ENCODE measurements at places on chromosomes 4 and X.
A peak's percentile ranks its signal among the peaks of the same experiment; 100 is the strongest.

DNA sequence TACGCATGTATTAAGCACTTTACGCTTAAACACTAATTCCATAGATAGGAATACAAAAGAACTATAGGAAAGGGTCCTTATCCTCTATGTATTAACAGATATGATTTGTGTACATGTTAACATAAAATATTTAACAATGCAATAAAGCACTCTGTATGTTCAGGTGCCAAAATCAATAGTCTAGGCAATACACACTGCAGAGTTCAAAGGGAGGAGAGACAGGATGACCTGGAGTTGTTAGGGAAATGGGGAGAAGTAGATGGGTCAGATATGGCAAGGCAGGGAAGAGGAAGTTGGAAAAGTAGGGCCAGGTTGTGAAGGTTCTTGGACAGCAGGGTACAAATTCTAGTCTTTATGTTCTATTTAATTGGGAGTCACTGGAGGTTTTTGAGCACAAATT, 2.9 kb downstream of the SGCB start:
- no peak for DNase-seq

- peak; percentile 48 for DNase-seq
Observed at GRCh38 chrX:20530406-20530921, 263.8 kb upstream of the RPS6KA3 start.

- DNase-seq = peak; percentile 46
Observed at GRCh38 chr4:129446074-129446473, 350.1 kb downstream of the C4orf33 start.

- DNase-seq = no peak
Observed at GRCh38 chr4:40918330-40918729, 168.6 kb downstream of the NSUN7 start.

DNA sequence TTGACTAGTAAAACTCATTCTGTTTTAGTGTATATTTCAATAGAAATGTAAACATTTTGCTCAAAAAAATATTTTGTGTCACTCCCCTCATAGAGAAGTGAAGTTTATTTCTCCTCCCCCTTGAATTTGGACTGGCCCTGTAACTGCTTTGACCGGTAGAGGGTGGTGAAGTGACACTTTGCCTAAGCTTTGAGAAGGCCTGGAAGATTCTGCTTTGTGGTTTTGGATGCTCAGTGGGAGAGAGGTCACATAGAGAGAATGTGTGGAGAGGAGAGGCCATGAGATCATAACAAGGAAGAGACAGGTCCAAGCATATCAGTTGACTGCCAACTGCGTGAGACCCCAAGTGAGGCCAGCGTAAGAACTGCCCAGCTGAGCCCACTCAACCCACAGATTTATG, 19.1 kb upstream of the ARX start:
- no peak for DNase-seq

GRCh38 chr4:127229855-127230608, 402.7 kb upstream of the INTU start:
- DNase-seq = no peak

GRCh38 chr4:18930487-18930886, 908.9 kb upstream of the LCORL start:
- no peak for DNase-seq

GRCh38 chr4:92236877-92237276, 66.9 kb upstream of the GRID2 start:
- DNase-seq = no peak

DNA sequence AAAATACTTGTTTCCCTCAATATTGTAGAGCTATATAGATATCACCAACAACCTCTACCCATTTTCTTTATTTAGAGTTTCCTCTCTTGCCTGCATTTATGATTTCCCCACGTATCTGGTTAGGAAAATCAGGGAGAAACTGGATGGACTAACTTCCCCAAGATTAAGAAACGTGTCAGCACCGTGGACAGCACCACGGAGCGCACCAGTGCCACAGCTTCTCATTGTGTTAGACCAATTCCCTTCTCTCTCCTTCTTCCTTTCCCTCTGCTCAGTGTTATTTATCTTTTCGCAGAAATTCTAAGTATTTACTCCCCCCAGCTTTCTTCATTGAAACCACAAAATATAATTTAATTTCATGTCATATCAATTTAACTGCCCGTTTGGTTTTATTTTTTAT, 568.6 kb upstream of the BOD1L1 start:
- peak; percentile 58 for DNase-seq

GRCh38 chrX:18449236-18449635, 23.8 kb downstream of the CDKL5 start:
- no peak for DNase-seq

DNA sequence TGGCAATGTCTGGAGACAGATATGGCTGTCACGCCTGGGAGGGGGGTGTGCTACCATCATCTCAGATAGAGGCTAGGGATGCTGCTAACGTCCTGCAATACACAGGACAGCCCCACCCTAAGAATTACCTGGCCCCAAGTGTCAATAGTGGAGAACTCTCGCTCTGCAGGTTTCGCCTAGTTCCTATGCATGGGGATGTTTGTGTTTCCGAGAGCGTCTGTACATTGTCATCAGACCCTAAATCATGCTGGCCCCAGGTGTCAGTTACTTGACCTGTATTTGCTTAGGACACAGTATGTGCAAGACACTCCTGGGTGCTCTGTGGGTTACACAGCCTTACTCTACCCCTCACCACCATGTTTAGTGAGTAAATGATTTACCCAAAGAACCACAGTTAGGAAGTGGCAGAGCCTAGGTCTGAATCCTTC, 90.8 kb downstream of the AFF1 start:
- DNase-seq = no peak

DNA sequence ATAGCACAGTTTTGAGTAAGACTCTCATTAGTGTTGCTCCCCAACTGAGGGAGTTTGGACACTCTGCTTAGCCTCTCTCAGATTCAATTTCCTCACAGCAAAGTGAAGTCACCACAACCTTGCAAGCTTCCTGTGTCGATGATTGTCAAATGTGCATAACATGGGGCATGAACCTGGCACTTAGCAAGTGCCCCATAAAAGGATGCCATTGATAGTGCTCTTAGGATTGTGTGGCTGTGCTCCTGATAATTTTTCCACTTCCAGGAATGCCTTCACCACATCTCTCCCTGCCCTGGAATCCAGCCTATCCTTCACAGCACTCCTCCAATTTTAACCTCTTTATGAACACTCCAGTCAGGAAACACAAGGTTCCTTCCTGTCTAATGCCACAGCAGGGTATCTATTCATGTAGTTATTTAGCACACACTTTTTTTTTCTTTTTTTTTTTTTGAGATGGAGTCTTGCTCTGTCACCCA, 309.4 kb downstream of the PPP3CA start:
- DNase-seq = no peak
